HS-5 (cell line): ENCODE measurements at places on chromosomes 6 and 20.

DNA sequence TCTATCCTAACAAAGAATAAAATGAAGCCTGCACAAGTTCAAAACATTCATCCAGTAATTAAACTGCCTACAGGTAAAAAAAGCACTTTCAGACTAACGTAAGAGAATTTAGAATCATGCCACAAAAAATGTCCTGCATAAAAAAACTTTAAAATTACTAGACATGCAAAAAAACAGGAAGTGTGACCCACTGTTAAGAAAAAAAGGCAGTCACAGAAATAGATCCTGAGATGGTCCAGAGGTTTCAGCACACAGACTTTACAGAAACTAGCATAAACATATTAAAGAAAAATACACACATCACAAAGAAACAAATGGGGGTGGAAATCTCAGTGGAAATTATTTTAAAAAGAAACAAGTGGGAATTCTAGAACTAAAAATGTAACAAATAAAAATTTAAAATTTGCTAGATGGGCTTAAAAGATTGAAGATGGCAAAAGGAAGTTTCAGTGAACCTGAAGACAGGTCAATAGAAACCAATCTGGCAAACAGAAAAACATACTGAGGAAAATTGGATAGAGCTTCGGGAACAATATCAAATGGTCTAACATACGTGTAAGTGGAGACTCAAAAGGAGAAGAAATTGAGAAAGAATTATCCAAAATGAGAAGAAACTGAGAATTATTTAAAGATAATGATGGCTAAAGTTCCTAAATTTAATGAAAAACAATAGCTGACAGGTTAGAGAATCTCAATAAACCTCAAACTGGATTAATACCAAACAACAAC is 3.4 kb upstream of the ZNF133 start:
- DNase-seq: no peak

GRCh38 chr20:17622086-17622850 is 52.4 kb downstream of the DSTN start:
- no peak for DNase-seq

DNA sequence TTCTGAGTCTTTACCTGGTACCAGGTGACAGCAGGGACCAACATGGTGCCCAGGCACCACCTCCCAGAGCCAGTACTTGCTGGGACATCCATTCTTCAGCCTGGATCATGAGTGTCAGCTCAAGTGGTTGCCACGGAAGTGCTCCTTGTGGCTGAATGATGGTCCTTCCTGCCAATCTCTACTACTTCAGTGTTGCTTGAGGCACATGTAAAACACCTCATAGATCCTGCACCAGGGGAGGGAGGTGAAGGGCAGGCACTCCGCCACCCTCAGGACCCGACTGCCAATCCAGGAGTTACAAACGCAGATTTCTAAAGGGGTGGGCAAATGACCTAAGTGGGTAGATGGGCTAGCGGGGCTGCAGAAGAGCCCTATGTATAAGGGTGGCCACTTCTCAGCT is 226.0 kb downstream of the PREX1 start:
- no peak for DNase-seq

- DNase-seq: no peak
Measured at GRCh38 chr6:160004419-160005175, 35.7 kb downstream of the IGF2R start.

DNA sequence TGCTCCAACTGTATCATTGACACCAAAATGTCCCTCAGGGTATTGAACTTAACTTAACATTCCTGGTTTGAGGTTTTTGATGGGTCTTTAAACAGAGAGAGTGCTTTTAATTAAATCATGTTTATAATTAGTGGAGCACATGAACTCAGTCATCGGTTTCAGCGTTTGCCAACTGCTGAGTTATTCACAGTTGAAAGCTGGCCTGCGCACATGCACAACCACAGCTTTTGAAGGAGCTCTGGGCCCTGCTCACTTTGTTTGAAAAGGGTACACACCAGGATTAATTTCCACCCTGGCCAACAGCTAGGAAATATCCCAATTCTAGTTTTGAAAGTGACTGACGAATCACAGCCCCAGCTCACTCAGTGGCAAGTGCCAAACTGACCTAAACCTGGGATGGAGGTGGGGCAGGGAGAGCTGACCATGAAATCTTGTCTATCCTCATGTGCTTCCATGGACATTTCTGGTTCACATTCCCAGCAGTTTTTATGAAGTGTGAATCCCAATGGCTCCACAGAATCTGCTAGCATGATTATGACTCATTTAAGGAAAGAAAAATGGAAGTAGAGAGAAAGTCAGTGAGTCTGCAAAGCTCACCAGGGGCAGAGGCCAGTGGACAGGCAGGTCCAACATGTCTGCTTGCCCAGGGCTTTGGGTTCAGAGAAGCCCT is 247.8 kb downstream of the FNDC1 start:
- DNase-seq: no peak

- DNase-seq: peak; percentile 19
Measured at GRCh38 chr6:33927616-33928015, 123.8 kb upstream of the MLN start.

DNA sequence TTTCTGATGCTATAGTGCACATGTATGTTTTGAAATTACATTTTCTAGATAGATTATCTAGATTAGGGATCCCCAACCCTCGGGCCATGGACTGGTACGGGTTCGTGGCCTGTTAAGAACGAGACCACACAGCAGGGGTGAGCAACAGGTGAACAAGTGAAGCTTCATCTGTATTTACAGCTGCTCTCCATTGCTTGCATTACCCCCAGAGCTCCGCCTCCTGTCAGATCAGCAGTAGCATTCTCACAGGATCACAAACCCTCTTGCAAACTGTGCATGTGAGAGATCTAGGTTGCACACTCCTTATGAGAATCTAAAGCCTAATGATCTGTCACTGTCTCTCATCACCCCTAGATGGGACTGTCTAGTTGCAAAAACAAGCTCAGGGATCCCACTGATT is 10.4 kb downstream of the CEP57L1 start:
- DNase-seq: no peak

DNA sequence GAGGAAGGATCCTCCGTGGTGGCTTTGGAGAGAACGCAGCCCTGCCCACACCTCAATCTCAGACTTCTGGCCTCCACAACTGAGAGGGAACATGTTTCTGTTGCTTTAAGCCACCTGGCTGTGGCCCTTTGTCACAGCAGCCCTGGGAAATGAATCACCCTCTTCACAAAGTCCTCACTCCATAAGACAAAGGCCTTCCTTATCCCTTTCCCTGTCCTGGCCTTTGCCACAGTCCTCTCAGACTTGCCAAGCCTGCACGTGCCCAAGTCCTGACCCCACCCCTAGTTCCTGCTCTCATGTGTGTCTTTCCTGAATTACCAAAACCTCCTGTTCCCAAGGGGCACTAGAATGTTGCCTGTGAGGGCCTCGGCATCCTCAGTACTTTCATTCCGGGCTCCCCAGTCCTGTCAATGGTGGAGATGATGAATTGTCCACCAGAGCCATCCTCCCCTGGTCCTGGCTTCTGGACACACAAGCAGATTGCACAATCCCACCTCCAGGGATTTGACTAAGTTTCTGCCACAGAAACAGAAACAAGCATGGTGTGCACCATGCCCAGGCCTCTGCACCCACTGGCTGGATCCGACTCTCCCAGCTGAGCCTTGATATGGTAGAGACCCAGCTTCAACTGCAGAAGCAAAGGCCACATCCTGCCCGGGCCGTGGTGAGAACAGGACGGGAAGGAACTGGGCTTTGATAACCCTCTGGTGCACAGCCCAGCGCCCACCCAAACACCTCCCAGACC is 232.6 kb upstream of the PDE10A start:
- no peak for DNase-seq

DNA sequence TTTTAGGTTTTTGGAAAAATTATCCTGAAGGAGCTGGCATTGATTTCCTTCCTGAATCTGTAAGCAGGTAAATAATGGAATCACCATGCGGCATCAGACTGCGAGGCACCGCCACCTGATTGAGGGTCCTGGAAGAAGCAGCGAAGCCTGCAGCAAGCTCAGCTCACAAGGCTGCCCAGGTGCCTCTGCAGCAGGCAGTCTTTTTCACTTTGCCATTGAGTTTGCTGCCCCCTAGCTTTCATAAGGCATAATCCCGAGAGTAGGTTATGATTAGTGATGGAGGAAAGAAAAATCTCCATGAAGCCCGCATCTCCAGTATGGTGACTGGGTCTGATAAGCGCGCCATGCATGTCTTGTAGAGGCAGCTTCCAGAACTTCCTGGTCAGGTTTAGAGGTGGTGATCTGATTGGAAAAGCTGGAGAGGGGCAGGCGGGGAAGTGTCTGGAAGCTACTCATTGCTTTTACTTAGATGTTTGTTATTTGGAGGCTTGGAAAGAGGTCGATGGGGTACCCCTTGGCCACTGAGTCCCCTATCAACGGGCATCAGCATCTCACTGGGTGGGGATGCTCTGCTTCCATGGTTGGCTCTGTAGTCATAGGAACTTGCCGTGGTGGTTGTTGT is 26.7 kb downstream of the IYD start:
- no peak for DNase-seq

DNA sequence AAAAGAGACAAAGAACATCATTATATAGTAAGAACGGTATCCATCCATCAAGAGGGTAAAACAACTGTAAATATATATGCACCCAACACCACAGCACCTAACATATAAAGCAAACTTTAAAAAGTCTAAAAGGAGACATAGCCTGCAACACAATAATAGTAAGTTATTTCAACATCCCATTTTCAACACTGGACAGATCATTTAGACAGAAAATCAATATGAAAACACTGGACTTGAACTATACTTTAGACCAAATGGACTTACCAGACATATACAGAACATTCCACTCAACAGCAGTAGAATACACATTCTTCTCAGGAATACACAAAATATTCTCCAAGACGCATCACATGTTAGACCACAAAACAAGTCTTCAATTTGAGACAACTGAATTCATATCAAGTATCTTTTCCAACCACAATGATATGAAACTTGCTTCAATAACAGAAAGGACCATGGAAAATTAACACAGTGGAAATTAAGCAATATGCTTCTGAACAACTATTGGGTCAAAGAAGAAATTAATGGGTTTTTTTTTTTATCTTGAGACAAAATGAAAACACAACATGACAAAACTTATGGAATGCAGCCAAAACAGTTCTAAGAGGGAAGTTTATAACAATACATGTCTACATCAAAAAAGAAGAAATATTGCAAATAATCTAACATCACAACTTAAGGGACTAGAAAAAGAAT is 23.9 kb upstream of the ASF1A start:
- no peak for DNase-seq

DNA sequence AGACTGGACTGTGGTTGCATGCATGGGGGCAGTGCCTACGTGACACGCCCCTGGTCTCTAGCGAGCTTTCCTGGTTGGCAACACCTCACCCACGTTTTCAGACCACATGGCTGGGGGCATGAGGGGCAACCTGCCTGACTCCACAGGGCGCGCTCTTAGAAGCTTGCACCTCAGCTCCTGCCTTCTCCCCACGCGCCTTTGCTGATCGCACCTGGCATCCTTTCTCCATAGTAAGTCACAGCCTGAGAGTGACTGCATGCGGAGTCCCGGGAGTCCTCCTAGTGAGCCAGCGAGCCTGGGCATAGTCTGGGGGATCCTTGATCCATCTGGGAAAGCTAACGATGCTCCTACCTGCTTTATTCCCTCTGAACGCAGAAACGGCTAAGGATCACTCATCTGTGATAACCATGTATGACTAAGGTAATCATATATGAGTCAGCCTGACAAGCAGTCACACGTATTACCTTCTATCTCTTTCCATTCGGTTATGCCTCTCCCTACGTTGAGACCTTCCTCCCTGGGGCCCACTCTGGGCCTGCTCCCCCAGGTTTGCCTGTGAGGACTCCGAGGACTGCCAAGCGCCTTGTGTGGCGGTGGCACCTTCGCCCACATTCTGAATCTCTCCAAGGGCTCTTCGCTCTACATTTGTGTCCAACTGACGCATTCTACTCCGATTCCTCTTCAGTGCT is 4.5 kb downstream of the TCFL5 start:
- no peak for DNase-seq
